ENCODE measurements at places on chromosomes 7 and 10. TPM values are rescaled to one million over a fixed set of nuclear protein-coding genes. Genes with fewer than 3 reads are reported as not detected.

GRCh38 chr7:140625908-140626868 is 14.4 kb downstream of the DENND2A start:
- DNase-seq = peak; percentile 44
- peak overlapping the region; percentile 41 for H3K27ac ChIP-seq
- H3K27me3 ChIP-seq = no peaks in the 10 kb centered on the region
- H3K36me3 ChIP-seq = no peaks in the 10 kb centered on the region
- peaks cover 9% of the 10 kb centered on the region for H3K4me1 ChIP-seq
- H3K4me3 ChIP-seq = no peak overlapping the region

- no peak for DNase-seq
- no peaks in the 10 kb centered on the region for H3K4me1 ChIP-seq
Observed at GRCh38 chr10:126661356-126661755, 9.1 kb downstream of the C10orf90 start.

DNA sequence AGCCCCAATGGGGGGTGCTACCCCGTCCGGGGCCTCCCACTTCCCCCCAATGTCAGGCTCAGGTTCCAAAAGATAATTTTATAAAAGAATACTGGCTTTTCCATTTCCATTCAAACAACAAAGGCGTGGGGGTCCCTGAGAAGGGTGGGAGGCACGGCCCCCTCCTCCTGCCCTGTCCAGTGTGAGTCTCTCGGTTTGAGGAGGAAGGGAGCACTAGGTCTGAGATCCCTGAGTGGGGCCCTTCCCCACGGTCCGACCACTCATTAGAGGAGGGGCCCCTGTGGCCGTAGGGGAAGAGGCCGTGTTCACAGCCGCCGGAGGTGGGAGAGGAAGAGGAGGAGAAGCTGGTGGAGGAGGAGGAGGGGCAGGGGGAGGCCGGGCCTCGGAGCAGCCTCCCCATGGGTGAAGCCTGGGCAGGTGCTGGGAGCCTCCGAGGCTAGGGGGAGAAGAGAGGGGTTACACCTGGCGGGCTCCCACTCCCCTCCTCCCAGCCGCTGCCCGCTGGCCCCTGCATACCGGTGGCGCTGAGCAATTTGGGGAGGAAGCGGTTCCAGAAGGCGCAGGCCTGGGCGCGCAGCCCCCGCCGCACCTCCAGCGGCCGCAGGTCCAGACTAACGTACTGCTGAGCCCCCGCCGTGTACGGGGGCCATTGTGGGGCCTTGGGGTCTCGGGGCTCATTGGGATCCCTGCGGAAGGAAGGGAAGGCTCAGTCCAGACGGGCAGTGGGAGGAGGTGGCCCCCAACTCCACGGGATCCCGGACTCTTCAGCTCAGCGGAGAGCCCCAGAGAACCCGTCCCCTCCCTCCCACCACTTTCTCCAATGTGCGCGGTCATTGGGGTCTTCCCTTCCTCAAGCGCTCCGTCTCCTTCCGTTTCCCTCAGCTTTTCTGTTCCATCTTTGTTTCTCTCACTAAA is 1.4 kb upstream of the UFSP1 start:
- H3K4me1 ChIP-seq = peaks cover 32% of the 10 kb centered on the region
- H3K36me3 ChIP-seq = peaks cover 21% of the 10 kb centered on the region
- H3K4me3 ChIP-seq = no peak overlapping the region
- peak overlapping the region; percentile 79 for H3K27ac ChIP-seq
- peak; percentile 46 for DNase-seq

GRCh38 chr10:17663450-17663849 is 19.5 kb downstream of the STAM start:
- H3K27me3 ChIP-seq = no peaks in the 10 kb centered on the region
- no peak overlapping the region for H3K4me3 ChIP-seq
- no peaks in the 10 kb centered on the region for H3K4me1 ChIP-seq
- DNase-seq = no peak
- H3K27ac ChIP-seq = no peak overlapping the region

- H3K4me3 ChIP-seq = peak overlapping the region; percentile 33
- H3K36me3 ChIP-seq = no peaks in the 10 kb centered on the region
- H3K4me1 ChIP-seq = peaks cover 50% of the 10 kb centered on the region
- peak overlapping the region; percentile 97 for H3K27ac ChIP-seq
- no peaks in the 10 kb centered on the region for H3K27me3 ChIP-seq
Observed at GRCh38 chr7:5557920-5558401, 134.3 kb upstream of the TNRC18 start.

The PRRT4 gene
- total RNA-seq = 0.14 TPM

The NUTM2E gene
- not detected for total RNA-seq

All from liver (tissue), 10 donors.